ENCODE measurements at places on chromosomes 5 and 9. TPM values are rescaled to one million over a fixed set of nuclear protein-coding genes. Genes with fewer than 3 reads are reported as not detected.
A peak's percentile ranks its signal among the peaks of the same experiment; 100 is the strongest.

GRCh38 chr9:97299809-97300414, 7.5 kb upstream of the CCDC180 start:
- DNase-seq: no peak

DNA sequence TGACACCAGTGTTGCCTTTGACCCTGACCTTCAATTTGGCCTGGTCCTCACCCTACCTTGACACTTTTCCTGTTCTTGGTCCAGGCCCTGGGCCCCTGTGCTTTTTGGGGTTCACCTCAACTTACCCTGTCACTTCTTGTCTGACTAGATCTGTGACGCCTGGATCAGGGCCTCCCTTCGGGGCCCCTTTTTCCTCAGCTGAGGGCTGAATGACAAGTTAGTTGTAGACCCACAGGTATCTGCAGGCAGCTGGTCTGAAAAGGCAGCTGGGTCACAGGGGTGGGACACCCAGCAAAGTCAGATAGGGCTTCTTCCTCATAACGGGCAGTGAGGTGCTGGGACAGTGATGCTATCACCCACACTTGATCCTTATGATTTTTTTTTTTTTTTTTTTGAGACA, 10.0 kb upstream of the MYORG start:
- DNase-seq: no peak

CORO2A gene
- 0.36 TPM for total RNA-seq

- DNase-seq: no peak
Observed at GRCh38 chr5:134494780-134495179, 30.7 kb upstream of the JADE2 start.

DNA sequence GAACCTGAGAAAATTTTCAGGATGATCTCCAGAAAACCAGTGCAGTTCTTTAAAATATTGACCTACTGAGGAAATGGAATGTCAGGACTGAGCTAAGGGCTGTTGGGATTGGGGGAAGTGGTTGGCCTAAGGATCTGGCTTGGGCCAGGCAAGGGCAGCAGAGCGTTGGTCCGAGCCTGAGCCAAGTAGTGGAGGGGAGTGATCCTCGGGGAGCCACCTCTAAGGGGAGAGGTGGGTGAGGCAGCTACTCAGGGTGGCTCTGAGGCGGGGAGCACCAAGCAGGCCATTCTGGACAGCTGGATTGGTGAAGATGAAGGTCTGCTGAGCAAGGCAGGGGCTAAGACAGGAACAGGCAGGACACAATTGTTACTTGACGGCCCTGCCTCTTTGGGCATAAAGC, 11.5 kb downstream of the CAMK4 start:
- DNase-seq: no peak

DNA sequence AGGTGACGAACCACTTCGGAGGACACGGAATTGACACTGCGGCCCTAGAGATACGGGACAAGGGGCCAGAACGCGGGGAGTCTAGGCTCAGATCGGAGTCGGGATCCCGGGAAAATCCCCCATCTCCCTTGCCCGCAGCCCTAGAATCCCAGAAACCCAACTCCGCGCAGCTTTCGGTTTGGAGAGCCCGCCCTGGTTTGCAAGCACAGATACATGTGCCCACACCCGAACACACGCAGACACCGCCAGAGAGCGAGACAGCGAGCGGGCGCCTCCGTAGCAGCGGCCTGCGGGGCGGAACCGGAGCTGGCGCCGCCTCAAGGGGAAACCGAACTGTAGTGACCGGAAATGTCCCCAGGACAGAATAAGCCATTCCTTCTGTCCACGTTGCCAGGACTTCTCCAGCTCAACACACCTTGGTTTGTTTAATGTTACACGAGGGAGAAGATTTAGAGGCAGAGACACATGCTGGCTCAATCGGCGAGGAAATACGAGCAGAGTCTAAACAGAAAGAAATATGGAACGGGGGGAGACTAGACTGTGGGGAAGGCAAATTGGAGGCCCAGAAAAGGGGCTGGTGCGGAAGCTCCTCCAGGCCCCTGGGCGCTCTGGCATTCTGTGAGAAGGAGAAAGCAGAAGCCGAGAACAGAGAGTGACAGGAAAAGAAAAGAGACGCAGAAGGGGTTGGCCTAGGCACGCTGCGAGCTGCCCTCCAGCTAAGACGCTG, 2.9 kb upstream of the PAX5 start:
- peak; percentile 33 for DNase-seq

- no peak for DNase-seq
Observed at GRCh38 chr9:93079371-93079770, 16.6 kb upstream of the CARD19 start.

DNA sequence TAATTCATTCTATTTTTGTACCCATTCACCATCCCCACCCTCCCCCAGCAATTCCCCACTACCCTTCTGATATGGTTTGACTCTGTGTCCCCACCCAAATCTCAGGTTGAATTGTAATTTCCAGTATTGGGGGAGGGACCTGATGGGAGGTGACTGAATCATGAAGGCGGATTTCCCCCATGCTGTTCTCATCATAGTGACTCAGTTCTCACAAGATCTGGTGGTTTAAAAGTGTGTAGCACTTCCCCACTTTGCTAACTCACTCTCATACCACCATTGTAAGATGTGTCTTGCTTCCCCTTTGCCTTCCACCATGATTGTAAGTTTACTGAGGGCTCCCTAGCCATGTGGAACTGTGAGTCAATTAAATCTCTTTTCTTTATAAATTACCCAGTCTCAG, 25.9 kb upstream of the TESK1 start:
- DNase-seq: no peak

DNA sequence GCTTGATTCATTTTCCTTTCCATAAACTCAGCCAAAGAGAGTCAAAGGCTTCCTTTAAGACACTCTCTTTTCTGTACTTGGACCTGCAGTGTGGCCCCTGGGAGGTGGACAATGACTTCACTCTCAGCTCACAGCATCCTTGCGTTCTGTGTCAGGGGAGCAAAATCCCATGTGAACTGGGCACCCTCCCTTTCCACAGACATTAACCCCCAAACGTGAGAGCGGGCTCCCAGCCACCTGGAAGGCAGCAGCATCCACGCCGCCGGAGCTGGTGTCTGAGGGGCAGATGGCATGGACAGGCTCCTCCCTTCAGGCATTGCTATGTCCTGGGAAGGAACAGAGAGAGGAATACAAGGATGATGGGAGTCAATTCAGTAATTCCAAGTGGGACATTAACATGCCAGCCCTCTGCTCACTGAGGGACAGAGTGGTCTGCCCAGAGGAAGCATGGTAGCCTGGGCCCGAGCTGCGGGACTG, 39.5 kb downstream of the TRIP13 start:
- DNase-seq: no peak

DNA sequence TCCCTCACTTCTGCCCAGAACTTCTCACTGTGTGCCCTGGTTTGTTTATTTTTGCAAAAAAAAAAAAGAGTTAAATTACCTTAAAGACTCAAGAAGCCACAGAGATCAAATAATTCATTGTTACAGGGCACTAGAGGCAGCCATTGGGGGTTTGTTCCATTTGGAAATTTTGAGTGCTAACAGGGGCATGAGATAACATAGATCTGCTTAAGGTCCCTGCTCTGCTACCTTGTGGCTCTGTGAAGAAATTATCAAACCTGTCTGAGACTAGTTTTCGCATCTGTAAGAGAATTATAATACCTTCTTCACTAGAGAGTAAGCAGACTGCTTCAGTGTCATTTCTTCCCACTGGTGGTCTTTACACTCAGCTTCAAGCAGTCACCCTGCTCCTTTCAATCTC, 394 bp downstream of the TLR4 start:
- DNase-seq: no peak

DNA sequence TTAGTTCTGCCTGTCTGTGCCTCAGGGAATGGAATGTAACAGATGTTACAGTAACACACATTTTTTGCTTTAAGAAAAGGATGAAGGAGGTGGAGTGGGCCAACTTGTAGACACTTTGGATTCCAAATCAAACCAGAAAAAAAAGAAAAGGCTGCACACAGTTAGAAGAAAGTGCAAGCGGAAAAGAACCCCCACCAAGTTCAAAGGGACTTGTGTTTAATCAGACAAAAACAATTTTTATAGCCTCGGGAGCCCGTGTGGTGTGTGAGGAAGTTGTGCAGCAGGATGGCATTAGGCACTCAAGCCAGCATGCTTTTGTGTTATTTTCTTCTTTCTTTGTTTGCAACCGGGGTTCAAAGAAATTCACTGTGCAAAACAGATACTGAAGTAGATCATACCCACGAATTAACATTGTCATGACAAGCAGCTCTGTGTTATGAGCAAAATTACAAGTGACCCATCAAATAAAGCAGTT, 189.5 kb downstream of the SEMA5A start:
- peak; percentile 22 for DNase-seq

PCDHB9 gene
- 0.41 TPM for total RNA-seq

GRCh38 chr5:95175106-95175505, 109.8 kb downstream of the MCTP1 start:
- no peak for DNase-seq

GRCh38 chr5:65121880-65122436, 353.2 kb downstream of the CWC27 start:
- peak; percentile 32 for DNase-seq

CARD9 gene
- 1.1 TPM for total RNA-seq

EIF4E1B gene
- total RNA-seq: not detected

GRCh38 chr9:125743682-125744428, 3.3 kb upstream of the PBX3 start:
- DNase-seq: no peak

LCN2 gene
- total RNA-seq: not detected

Data from fibroblast of the aortic adventitia (primary cell).